SJCRH30 (cell line): ENCODE measurements at places on chromosomes 2 and 18.

GRCh38 chr2:219252570-219252899 lies 508 bp upstream of the TUBA4B start:
- no peak for DNase-seq

GRCh38 chr2:169768262-169768995 lies 30.2 kb upstream of the SSB start:
- DNase-seq: no peak

GRCh38 chr2:11319939-11320338 lies 24.5 kb downstream of the ROCK2 start:
- no peak for DNase-seq

GRCh38 chr2:136246086-136246669 lies 128.2 kb upstream of the CXCR4 start:
- DNase-seq: no peak

- no peak for DNase-seq
Measured at GRCh38 chr18:21509062-21509461, 91.4 kb downstream of the ESCO1 start.

DNA sequence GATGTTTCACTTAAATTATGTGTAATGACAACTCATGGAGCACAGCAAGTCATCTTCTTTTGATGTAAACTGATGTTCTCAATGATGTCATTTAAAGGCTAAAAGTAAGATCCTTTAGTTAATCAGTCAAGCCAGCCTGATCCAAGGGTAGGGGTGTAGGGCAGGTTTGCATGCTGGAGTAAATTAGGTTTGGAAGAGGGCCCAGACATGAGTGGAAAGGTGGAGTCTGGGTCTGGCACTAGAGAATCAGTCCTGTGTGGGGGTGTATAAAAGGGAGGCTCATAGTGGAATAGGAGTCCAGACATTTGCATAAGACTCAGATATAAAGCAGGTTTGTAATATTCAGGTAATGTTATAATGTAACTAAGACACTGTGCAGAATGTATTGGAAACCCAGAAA lies 88.8 kb upstream of the NYAP2 start:
- DNase-seq: no peak

DNA sequence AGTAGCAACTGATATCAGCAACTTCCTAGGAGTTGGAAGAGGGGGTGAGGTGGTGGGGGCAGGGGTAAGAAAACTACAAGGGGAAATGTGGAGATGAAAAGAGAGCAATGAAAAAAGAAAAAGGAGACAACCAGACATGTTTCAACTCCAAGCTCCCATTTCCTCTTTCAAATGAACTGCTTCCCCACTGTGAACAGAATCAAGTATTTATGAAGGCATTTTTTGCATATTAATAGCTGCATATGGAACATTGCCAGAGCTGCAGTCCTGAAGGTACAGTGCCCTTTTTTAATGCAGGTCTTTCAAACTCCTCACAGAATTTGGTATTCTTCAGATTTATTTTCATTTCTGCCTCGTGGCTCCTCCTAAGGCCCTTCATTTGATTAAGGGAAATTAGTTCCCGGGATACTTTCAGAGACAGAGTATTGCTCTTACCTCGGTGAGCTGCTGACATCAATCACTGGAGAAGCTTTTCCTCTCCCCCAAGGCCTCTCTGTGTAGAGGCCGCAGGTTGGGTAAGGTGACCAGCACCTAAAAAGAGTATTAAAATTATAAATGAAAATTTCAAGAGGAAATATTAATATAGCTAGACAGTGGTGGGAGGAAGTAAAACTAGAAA lies 68.4 kb downstream of the KIAA2012 start:
- no peak for DNase-seq
